ENCODE measurements at places on chromosomes 13 and 19.

DNA sequence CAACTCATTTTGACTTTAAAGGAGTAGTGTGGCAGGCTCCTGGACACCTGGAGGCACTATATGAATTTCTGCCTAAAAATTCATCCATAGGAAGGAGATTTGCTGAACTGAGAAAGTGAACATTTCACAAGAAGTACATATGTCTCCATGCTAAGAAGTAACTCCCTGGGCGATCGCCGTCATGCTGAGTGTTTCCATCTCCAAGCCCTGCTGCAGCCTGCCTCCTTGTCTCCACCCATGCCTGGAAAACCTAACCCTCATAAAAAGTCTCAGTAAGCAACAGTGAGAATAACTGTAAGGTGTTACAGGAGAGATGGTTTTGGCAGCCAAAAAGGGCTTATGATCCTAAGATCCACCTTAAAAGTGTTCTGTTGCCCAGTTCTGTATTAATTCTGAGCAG, 251.3 kb downstream of the SHISA2 start:
- no peak for DNase-seq

DNA sequence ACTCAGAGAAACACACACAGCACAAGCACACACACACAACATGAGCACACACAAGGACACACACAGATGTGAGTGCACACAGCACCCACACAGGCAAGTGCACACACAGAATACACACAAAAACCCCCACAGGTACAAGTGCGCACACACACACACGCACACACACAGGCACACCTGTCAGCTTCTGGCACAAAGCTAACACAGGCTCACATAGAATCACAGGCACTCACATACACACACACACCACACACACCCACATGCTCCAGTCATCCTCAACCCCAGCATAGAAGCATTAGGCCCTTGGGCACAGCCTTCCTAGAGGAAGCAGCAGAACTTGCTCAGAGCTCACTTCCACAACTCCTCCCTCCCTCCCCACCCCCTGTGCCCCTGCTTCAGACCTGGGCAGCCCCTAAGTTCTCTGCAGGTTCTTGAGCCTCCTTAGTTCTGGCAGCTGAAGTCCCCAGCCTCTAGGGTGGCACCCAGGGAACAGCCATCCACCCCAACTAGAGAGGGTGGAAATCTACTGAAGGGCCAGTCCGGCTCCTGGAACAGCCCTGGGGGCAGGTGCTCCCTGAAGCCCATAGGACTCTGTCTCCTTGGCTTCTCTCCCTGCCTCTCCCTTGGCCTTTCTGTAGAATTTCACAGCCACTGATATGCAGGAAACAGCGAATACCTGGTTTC, 129.9 kb upstream of the VSTM2B start:
- no peak for DNase-seq

- no peak for DNase-seq
Measured at GRCh38 chr13:25177636-25178035, 5.5 kb upstream of the AMER2 start.

- no peak for DNase-seq
Measured at GRCh38 chr13:77653301-77653700, 44.2 kb upstream of the SLAIN1 start.

DNA sequence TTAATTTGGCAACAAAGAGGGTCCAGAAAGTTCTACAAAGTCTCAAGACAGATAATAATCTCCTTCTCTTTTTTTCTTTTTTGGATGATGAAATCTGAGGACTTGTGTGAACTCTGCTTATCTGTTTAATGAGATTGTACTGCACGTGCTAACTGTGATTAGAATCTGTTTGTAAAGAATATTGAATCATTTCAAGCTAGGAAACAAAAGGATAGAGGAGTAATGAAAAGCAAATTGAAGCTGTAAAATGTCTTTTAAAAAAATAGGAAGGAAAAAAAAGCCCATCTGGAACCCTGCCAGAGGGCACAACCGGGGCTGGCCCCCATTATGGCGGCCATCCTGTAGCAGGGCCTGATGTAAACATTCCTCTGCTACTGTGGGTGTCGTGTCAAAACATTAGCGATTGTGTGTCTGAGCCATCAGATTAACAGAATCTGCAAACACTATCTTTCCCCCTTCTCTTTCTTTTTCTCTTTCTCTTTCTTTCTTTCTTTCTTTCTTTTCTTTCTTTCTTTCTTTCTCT, 83.0 kb downstream of the FLT1 start:
- DNase-seq: no peak

DNA sequence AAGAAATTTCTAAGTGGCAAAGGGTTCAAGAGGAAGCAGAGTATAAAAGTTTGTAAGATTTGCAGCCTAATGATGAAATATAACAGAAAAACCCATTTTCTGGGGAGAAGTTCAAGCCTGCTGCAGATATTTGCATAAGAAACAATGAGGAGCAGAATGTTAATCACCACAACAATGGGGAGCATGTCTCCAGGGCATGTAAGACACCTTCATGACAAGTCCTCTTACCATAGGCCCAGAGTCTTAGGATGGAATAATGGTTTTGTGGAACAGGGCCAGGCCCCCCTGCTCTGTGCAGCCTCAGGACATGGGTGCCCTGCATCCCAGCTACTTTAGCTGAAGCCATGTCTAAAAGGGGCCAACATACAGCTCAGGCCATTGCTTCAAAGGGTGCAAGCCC, 809.0 kb upstream of the SLITRK5 start:
- DNase-seq: no peak

- DNase-seq: no peak
Measured at GRCh38 chr13:76025392-76025791, 389.3 kb downstream of the LMO7 start.

DNA sequence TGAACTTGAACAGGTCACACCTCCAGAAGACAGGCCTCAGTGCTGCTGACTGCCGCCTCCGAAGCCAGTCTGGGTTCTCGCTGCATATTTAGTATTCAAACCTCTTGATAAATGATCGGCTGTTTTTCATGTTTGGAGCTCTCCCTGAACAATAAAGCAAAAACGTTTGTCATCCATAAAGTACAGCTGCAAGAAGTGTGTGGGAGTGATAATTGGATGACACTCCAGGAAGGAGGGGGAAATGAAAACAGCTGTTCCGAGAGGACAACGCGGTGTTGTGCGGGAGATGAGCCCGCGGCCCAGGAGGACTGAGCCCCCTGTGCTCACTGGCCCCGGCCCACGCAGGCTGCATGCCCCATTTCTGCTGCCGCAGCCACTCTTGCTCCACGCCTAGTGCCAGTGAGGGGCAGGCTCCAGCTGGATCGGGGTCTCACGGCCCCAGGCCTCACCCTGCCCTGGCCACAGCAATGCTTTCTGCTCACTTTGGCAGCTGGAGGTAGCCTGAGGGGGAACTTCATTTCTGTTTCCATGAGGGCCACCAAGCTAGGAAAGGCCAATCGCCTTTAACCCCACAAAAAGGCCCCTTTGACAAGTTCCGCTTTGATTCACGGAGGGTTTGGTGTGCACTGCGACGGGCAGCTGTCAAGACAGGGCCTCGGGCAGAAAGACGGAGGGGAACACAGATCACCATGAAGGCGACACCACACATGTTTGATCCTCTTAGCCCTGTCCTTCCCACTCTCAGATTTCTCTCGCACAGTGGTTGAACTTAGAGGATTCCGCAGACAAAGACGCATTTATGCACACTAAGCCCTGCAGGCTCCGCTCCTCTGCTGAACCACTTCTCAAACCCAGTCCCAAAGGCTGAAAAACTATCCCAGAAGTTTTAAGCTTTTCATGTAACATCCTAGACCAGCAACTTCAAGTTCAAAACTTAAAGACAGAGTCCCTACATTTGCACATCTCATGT, 537.6 kb downstream of the EFNB2 start:
- no peak for DNase-seq

DNA sequence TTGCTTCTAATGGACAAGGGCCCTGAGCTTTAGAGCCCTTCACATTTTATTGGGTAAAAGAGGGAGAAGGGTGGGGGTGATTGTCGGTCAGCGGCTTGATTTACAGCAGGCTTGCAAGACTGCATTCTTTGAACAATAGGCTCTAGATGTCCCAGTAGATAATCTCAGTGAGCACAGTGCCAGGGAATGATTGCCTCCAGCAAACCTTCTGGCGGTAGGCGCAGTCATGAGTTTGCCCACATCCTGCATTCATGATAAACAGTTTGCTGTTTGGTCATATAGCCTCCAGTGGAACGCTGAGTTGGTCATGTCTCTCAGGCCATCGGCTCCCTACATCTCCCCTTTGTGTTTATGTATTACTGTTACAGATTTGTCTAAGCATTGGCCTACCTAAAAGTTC, 12.6 kb downstream of the ZNF528 start:
- no peak for DNase-seq

DNA sequence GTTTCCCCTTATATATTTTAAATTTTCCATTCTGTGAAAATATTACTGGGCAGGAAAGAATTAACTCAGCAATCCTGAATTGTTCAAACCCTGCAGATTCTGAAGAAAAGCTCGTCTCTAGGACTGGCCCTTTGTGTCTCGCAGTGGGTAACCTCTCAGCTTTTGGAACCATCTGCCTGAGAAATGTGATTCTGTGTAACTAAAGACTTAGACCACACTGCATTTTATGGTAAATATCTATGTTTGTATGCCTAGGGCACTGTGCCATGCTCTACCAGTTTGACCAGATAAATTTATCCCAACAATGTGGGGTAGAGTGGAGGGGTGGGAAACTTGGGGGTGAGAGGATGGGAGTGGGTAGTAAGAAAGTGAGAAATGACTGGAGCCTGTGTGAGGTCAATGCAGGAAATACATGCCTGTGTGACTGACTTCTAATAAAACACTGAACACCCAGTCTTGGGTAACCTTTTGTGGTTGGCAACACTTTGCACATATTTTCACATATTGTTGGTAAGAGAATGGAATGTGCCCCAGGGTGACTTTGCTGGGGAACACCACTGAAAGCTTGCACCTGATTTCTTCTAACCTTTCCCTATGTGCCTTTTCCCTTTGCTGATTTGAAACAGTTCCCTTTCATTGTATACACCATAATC, 1181.9 kb downstream of the OLFM4 start:
- DNase-seq: no peak

DNA sequence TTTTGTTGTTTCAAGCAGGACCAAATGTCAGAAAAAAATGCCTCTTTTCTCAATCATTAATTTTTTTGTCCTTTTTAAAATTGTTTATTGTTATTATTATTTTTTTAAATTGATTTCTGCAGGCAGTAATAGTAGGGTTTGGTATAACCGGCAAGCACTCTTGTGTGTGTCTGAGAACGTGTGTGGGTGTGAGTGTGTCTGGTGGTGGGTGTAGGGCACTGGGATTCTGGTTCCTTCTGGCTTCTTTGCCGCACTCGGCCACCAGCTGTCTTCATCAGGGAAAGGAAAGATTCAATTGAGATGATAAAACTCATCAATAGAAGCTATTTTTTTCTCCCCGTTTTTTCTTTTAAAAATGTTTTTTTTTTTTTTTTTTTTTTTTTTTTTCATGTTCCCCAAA, 56.4 kb downstream of the IER2 start:
- no peak for DNase-seq

DNA sequence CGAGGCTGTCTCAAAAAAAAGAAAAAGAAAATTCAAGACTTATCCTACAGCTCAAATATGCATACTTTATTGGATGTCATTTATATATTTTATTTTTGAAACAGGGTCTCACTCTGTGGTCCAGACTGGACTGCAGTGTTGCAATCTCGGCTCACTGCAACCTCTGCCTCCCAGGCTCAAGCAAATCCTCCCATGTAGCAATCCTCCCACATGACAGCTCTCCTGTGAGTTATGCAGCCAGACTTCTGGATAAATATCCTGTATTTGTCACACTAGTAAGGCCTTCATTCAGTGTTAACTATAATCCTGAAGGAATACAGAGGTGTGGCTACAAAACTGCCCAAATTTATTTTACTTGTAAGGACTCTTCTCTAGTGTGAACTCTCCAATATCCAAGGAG, 7.2 kb downstream of the ZNF552 start:
- DNase-seq: no peak

DNA sequence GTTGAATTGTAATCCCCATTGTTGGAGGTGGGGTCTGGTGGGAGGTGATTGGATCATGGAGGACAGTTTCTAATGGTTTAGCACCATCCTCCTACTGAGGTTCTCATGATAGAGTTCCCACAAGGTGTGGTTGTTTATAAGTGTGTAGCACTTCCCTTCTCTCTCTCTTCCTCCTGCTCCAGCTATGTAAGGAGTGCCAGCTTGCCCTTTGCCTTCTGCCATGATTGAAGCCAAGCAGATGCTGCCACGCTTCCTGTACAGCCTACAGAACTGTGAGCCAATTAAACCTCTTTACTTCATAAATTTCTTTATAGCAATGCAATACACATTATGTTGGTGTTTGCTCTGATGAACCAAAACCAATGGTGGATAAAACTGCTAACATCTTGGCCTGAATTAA, 238.2 kb downstream of the EFNB2 start:
- DNase-seq: no peak

DNA sequence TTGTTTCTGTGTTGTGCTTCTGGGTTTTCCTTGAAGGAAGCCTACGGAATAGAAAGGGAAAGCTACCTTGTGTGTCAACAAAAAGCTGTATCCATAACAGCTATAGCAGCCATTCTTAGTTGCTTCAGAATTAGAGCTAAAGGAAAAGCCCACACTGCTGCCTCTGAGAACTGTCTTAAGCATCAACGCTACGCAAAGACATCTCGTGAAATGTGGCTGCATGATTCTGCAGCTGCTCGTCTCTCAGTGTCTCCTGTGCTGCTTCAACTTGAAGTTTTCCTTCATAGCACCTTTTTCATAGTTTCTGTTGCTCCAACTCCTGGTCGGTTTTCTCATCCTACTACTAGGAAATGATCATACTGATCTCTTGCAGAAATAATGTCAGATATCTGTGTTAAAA, 140.9 kb upstream of the MAB21L1 start:
- no peak for DNase-seq

DNA sequence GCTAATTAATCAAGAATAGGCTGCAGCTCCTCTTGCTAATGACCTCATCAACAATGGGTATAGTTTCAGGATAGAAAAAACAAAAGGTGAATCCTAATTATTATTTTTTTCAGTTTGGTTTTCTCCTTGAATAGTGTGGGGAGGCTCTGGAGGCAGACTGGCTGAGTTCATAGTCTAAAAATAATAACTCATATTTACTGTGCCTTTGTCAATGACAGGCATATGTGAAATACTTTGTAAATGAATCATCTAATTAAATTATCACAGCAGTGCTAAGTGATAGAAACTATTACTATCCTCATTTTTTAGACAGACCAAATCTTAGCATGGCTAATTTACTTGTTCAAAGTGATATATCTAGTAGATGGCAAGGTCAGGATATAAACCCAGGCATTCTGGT, 1261.0 kb upstream of the SLC10A2 start:
- DNase-seq: no peak

- no peak for DNase-seq
Measured at GRCh38 chr13:41054212-41054877, 7.0 kb upstream of the WBP4 start.

- no peak for DNase-seq
Measured at GRCh38 chr13:20077086-20077485, 83.8 kb downstream of the GJA3 start.
